ENCODE measurements at places on chromosomes 3 and 15. TPM values are rescaled to one million over a fixed set of nuclear protein-coding genes. Genes with fewer than 3 reads are reported as not detected.

CATSPER2 gene
- total RNA-seq: 4.2 TPM

WDR48 gene
- total RNA-seq: 88.0 TPM

PHLDB2 gene
- 8.4 TPM for total RNA-seq

PTPRG gene
- total RNA-seq: 54.8 TPM

ARRDC4 gene
- total RNA-seq: 39.6 TPM

HRG gene
- not detected for total RNA-seq

LRRC31 gene
- total RNA-seq: not detected

ESYT3 gene
- 0.74 TPM for total RNA-seq

CLEC3B gene
- 19.2 TPM for total RNA-seq

SELENOK gene
- 21.4 TPM for total RNA-seq

VEPH1 gene
- 14.3 TPM for total RNA-seq

FYCO1 gene
- total RNA-seq: 3.4 TPM

TMCO5A gene
- total RNA-seq: not detected

CFAP44 gene
- total RNA-seq: 5.4 TPM

REC114 gene
- not detected for total RNA-seq

CPN2 gene
- not detected for total RNA-seq

ABHD6 gene
- 21.1 TPM for total RNA-seq

SMAD6 gene
- 1.7 TPM for total RNA-seq

CCNB2 gene
- total RNA-seq: 2.7 TPM

AHSG gene
- total RNA-seq: not detected

CLDN16 gene
- 0.25 TPM for total RNA-seq

TGM5 gene
- not detected for total RNA-seq

ARGFX gene
- total RNA-seq: not detected

RTP3 gene
- not detected for total RNA-seq

CCDC39 gene
- total RNA-seq: 0.49 TPM

TM4SF4 gene
- not detected for total RNA-seq

GOLGA8K gene
- 0.25 TPM for total RNA-seq

STXBP5L gene
- total RNA-seq: 12.3 TPM

LRTM1 gene
- total RNA-seq: not detected

PRR23C gene
- total RNA-seq: not detected

LMAN1L gene
- total RNA-seq: not detected

DLL4 gene
- total RNA-seq: 3.4 TPM

GRK7 gene
- total RNA-seq: 0.25 TPM

SLC28A1 gene
- total RNA-seq: not detected

ARNT2 gene
- 72.8 TPM for total RNA-seq

SRGAP3 gene
- total RNA-seq: 74.3 TPM

RTP1 gene
- total RNA-seq: 0.25 TPM

EBLN2 gene
- total RNA-seq: 3.9 TPM

UBP1 gene
- total RNA-seq: 51.4 TPM

ITGB5 gene
- 22.9 TPM for total RNA-seq

CCDC13 gene
- 2.7 TPM for total RNA-seq

ITPKA gene
- total RNA-seq: 1.2 TPM

THOC7 gene
- 40.1 TPM for total RNA-seq

ZNF620 gene
- 9.3 TPM for total RNA-seq
